Left renal pelvis (tissue), 4 donors: ENCODE measurements at places on chromosomes 4 and X. TPM values are rescaled to one million over a fixed set of nuclear protein-coding genes. Genes with fewer than 3 reads are reported as not detected.

AFF2 gene
- 10.7 TPM for polyA plus RNA-seq

CSAG3 gene
- not detected for polyA plus RNA-seq

REELD1 gene
- polyA plus RNA-seq, result 0.49 TPM

STIM2 gene
- 41.8 TPM for polyA plus RNA-seq

GYG2 gene
- polyA plus RNA-seq, result 15.9 TPM

C4orf50 gene
- polyA plus RNA-seq, result 0.01 TPM

TSPAN6 gene
- polyA plus RNA-seq, result 92.8 TPM

SMARCA5 gene
- 87.3 TPM for polyA plus RNA-seq

ODAPH gene
- 0.26 TPM for polyA plus RNA-seq

EFHC2 gene
- 8.9 TPM for polyA plus RNA-seq

XPNPEP2 gene
- polyA plus RNA-seq, result 50.5 TPM

PLS3 gene
- polyA plus RNA-seq, result 296 TPM
